ENCODE measurements at places on chromosomes 2 and 18. TPM values are rescaled to one million over a fixed set of nuclear protein-coding genes. Genes with fewer than 3 reads are reported as not detected.
A peak's percentile ranks its signal among the peaks of the same experiment; 100 is the strongest.

CHN1 gene
- 7.0 TPM for total RNA-seq

DNA sequence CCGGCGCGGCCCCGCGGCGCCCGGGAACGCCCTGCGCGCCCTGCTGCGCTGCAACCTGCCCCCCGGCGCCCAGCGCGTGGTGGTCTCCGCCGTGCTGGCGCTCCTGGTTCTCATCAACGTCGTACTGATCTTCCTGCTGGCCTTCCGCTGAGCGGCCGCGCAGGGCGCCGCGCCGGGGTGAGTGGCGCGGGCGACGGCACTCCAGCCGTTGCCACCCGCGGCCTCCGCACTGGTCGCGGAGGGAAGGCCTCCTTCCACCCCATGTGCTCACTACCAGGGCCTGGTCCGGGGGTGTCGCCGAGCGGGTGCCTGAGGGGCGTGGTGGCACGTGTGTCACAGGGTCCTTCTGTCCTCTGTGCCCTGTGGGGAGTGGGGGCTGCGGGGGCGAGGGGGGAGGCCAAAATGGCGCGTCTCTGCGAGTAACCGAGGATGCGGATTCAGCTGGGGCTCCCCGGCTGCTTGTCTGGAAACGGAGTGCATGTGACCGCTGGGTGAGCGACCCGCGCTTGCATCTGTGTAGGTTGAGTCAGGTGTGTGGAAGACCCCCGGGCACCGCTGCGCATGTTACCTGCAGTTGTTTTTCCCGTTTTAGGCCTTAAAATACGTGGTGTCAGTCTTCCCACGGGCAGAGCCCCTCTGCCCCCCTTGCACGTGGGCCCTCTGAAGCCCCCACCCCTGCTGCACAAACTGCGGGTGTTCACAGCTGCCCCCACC is 58.0 kb downstream of the FAM168B start:
- peak; percentile 87 for DNase-seq

DNA sequence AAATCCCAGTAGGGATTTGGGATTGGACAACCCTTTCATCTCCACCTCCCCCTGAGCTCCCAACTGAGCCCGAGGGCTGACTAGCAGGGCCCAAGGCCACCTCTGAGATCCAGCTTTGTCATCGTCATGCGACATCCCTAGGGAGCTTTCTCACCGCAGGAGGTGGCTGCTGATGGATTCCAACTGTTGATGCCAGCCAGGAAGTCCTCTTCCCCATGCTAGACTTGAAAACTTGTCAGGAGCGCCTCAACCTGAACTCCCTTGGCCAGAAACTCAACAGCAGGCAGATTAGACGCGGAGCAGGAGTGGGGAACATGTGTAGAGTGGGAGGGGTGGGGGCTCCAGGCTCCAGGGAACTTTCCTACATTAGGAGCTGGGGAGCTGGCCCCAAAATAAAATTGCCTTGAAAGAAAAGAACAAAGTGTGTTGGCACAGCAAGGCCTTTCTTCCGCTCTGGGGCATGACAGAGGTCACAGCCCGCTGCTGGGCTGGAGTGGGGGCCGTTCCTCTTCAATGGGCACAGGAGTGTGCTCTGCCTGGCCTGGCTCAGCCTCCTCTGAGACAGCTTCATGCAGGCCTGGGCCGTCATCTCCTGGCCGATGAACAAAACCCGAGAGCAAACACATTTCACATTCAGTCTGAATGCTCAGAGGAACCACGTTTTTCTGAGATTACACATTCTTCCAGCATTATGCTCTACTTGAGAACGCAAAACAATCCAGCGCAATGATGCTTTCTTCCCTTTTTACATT is 34.5 kb downstream of the EMILIN2 start:
- no peak for DNase-seq

GRCh38 chr2:58604096-58604495 is 363.0 kb upstream of the FANCL start:
- DNase-seq = no peak

All from mesenteric fat pad (tissue), 1 donor.